ENCODE measurements at places on chromosomes 16 and 17.

DNA sequence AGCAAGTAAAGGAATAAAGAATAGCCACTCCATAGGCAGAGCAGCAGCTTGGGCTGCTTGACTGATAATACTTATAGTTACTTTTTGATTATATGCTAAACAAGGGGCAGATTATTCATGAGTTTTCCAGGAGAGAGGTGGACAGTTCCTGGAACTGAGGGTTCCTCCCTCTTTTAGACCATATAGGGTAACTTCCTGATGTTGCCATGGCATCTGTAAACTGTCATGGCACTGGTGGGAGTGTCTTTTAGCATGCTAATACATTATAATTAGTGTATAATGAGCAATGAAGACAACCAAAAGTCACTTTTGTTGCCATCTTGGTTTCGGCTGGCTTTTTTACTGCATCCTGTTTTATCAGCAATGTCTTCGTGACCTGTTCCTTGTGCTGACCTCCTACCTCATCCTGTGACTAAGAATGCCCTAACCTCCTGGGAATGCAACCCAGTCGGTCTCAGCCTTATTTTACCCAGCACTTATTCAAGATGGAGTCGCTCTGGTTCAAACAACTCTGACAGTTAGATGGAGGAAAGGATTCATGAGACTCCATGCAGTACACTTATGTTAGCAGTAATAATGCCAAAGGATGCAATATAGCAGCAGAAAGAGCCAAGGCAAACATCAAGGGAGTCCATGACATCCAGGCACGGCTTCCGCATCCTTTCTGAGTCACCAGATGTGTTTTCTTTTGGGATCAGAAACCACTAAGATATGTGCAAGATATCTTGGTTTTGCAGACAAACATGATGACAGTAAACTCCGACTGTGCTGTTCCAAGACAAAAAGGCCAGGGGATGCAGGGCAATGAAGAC is 55.8 kb upstream of the B4GALNT2 start:
- DNase-seq, result no peak

DNA sequence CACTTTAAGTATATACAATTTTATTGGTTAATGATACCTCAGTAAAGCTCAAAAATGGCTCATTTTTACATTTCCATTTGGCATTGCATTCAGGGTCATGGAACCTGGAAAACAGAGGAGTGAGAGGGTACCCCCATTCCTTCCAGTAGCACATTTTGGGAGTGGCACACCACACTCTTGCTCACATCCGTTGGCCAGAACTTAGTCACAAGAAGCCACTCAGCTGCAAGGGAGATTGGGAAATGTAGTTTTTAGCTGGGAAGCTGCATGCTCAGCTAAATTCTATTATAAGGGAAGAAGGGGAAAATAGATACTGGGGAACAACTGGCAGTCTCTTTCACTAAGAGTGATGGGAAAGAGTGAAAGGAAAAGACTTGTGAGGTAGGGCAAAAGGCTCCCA is 102.5 kb upstream of the TMEM97 start:
- DNase-seq, result no peak

GRCh38 chr16:53886482-53887378 is 182.8 kb downstream of the FTO start:
- no peak for DNase-seq

- no peak for DNase-seq
These were observed 77.1 kb downstream of the ELAC2 start for GRCh38 chr17:12940699-12941098.

DNA sequence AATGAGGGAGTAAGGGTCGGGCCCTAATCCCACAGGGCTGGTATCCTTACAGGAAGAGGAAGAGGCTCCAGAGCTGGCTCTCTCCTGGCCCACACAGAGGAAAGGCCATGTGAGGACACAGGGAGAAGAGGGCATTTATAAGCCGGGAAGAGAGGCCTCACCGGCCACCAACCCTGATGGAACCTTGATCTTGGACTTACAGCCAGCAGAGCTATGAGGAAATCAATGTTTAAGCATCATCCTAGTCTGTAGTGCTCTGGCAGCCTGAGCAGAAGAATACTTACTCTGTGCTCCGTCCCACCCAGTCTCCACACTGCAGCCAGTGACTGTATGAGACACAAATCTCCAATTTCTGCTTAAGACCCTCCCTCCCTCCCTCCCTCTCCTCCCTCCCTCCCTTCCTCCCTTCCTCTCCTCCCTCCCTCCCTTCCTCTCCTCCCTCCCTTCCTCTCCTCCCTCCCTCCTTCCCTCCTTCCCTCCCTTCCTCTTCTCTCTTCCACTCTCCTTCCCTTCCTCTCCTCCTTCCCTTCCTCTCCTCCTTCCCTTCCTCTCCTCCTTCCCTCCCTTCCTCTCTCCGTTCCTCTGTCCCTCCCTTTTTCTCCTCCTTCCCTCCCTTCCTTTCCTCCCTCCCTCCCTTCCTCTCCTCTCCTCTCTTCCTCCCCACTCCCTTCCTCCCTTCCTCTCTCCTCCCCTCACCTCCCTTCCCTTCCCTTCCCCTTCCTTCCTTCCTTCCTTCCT is 8.9 kb upstream of the TMEM220 start:
- DNase-seq, result no peak

- no peak for DNase-seq
These were observed 210.3 kb downstream of the SNX29 start for GRCh38 chr16:12186774-12187335.

DNA sequence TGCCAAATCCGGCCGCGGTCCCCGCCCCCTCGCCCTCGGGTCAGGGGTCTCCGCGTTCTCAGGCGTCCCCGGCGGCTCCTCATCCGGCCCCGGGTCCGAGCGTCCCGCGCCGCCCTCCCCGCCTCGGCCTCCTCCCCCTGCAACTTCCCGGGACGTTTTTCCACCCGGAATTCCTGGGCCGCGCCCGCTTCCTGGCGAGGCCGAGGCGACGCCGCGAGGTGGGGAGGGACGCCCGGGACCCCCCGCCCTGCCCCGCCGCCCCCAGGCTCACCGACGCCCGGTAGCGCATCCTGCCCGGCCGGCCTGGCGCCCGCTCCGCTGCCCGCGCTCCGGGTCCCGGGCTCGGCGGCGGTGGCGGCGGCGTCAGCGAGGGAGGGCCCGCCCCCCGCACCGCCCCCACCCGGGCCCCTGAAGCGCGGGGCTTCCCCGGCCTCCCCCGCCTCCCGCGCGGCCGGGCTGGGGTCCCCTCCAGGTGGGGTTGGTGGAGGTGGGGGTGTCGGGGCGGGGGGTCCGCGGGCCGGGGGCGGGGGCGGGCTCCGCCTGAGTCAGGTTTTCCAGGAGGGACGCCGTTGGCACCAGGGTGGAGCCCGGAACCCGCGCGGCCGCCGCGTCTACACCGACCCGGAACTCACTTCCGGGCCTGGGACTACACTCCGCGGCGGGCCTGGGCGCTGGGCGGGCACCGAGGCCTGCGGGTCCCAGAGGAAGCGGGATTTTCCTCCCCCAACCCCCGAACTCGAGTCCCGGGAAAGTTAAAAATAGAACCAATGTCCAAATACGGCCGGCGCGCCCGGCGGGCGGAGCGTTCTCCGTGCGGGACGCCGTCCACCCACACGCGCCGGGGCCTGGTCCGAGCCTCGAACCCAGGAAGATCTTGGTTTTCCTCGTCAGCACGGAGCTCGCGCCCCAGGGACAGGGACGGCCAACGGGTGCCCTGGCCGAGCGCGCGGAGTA is 6.8 kb downstream of the MYO1C start:
- DNase-seq, result no peak

DNA sequence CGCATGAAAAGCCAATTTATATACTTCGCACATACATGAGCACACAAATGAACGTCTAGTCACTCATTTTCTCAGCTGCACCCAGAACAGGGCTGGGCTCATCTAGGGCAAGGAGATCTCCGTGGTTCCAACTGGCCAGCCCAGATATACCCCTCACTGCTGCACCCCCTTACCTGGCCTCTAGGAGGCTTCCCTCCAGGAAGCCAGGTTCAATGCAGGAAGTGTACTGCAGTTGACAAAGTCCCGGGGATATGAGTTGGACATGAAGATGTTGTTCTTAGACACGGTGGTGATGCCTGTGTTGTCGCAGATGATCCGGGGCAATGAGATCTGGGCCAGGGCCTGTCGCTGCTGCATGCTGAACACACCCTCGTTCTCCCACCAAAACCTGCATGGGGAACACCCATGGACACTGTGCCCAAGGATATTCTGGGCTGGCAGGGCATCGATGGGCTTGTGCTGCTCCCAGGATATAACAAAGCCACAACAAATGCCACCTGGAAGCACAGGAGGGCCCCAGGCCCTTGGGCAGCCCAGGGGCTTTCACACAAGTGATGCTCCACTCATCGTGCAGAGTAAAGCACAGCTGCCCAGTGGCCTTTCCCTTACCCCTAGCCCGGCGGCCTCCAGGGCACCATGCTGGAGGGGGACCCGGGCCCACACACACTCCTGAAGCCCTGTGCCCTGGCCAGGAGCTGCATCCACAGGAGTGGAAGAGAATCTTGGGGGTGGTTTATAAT is 10.1 kb downstream of the MPO start:
- DNase-seq, result no peak

DNA sequence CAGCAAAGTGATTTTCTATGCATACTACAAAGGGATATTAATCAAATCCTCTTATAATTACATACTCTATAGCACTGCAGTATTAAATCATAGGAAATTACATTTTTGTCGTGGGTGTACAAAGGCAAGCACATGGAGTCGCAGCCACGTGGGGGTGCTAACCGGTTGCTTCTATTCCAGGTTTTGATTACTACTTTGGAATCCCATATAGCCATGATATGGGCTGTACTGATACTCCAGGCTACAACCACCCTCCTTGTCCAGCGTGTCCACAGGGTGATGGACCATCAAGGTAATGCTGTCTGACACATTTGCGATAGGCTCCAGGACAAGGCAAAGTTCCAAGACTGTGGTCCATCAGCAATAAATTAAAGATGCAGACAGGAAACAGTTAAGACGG is 60.1 kb downstream of the ARSG start:
- DNase-seq, result no peak

DNA sequence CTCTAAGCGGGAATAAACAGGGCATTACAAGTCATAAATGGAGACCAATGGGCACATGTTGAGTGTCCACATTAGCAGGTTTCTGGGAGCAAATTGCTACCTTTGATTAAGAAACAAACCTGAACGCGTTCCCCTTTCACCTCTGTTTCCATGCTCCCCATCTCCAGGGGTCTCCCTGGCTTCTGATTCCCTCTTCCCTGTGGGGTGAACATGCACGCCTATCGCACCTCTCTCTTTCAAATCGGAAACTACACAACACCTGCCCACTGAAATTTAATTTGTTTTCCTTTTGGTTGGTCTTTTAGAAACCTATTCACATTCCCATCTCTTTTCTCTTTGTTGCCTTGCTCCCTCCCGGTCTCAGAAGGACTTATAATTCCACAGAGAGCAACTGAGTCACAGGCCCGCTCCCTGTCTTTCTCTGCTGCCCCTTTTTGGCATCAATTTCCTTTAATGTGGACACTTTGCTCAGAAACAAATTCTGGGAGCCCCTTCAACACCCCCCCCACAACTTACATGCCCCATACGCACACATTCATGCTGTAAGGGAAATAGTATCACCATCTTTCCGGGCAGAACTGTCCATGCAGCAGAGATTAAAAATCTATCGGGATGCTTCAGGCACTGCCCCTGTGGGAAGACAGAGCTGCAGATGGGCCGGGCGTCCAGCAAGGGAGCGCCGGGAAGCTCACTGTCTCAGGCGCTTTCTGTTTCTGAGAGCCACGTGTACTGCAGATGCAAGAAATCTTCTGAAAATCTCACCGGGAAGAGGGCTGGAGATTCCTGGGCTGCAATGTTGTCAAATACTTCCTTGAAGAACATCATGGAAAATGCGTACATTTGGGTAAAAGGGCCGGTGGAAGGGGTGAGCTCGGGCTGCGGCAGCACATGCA is 7.2 kb upstream of the FOXF1 start:
- no peak for DNase-seq

DNA sequence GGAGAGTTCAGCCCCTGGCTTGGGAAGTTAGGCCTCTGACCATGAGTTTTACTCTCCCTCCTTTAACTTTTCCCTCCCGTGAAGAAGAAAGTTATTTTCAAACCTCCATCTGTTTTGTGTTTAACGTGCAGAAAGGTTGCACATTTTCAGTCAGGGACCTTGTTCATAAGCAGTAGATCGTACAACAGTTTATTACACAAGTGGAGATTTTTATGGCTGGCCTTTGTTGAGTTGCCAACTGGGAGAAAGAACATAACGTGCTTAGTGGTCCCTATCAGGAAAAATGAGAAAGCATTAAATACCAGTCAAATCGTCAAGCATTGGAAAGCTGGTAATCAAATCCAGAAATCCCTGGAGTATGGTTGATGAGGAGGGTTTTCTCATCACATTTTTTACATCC is 117.9 kb upstream of the MYOCD start:
- DNase-seq, result no peak

GRCh38 chr16:10964039-10964890 is 19.9 kb downstream of the CLEC16A start:
- DNase-seq, result peak; percentile 57

GRCh38 chr17:41589301-41589700 is 2.6 kb upstream of the KRT14 start:
- no peak for DNase-seq

- DNase-seq, result no peak
These were observed 637 bp downstream of the PLCG2 start for GRCh38 chr16:81779536-81780320.

- no peak for DNase-seq
These were observed 4.1 kb downstream of the DDX5 start for GRCh38 chr17:64502021-64502420.

GRCh38 chr17:76408037-76408849 is 23.8 kb downstream of the SPHK1 start:
- DNase-seq, result peak; percentile 22

DNA sequence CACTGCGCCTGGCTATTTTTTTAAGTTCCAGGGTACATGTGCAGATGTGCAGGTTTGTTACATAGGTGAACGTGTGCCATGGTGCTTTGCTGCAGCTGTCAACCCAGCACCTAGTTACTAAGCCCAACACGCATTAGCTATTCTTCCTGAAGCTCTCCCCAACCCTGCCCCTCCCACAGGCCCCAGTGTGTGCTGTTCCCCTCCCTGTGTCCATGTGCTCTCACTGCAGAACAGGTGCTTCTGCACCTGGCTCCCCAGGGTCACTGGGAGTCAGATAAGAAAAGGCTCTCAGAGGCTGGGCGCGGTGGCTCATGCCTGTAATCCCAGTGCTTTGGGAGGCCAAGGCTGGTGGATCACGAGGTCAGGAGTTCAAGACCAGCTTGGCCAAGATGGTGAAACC is 6.2 kb downstream of the HASPIN start:
- DNase-seq, result no peak

- no peak for DNase-seq
These were observed 16.8 kb downstream of the SDR42E1 start for GRCh38 chr16:81994485-81994884.
